ENCODE measurements at places on chromosomes 16 and 17.

DNA sequence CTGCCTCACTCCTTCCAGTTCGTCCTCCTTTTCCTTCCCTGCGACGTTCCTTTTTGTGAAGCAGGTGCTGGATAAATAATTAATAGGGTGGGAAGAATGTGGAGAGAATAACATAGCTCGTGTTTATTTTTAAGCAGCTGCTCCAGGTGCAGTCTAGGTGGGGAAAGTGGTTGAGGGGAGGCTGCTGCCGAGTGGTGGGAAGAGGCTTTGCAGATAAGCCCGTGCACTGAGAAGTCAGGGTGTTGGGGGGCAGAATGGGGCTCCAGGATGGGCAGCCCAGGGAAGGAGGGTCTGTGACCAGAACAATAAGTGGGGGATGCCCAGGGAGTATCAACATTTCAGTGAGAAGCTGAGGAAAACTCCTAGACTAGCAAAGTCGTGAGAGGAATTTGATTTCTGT lies 300.5 kb downstream of the CPPED1 start:
- DNase-seq: no peak

DNA sequence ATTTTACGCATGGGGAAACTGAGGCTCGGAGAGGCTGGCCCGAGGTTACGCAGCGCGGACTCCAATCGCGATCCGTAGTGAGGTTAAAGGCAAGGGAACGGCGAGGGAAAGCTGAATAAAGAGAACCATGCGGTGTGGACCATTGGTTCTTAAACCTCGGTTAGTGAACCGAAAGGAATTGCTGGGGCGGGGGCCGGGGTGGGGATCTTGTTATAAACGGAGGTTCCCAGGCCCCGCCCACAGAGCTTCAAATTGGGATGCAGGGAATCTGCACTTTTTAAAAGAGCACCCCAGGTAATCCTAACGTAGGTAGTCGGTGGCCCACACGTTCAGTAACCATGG lies 524 bp downstream of the IQCK start:
- no peak for DNase-seq

DNA sequence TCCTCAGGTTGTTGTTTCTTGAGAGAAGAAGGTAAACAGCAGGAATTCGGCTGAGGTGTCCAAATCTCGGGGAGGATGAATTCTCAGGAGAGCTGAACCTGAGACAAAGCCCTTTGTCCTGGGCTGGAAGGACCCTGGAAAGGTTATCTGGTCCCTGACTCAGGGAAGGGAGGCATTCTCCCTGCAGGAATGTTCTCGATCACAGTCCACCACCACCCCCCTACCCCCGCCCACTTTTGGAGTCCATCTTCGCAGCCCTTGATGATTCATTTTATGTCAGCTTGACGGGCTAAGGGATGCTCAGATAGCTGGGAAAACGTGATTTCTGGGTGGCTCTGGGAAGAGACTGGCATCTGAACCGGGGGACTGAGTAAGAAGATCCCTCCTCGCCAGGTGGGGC lies 1.4 kb upstream of the CEP295NL start:
- DNase-seq: no peak

DNA sequence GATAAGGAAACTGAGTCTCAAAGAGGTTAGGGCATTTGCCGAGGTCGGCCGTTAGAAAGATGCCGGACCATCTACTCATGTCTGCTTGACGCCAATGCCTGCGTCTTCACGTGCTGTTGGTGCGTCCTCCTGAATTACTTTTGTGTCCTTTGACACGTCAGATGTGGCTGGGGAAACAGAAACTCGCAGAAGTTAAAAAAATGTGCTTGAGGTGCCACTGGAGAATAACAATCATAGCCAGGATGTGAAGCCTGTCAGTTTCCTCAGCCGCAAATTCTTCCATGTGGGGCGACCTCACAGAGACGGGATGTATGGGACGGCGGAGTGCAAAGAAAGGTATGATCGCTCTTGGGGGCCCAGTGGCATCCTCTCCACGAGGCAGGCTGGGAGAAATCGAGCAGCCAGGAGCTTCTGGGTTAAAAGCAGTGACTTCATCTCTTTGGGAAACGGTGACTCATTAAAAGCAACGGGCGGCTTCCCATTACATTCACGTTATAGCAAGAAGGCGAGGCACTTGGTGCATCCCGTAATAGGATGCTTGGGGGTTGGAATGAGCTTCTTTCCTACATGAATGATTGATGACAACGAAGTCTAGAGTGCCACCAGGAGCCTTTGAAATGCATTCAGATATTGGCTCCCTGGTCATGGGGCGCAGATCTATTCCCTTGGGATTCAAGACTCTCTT lies 67.8 kb downstream of the BMERB1 start:
- DNase-seq: peak; percentile 81

GRCh38 chr16:57508035-57508425 lies 21.7 kb upstream of the DOK4 start:
- DNase-seq: no peak

- DNase-seq: no peak
Measured at GRCh38 chr17:37694734-37695133, 50.1 kb downstream of the HNF1B start.

- no peak for DNase-seq
Measured at GRCh38 chr16:73179705-73180331, 131.9 kb upstream of the ZFHX3 start.

DNA sequence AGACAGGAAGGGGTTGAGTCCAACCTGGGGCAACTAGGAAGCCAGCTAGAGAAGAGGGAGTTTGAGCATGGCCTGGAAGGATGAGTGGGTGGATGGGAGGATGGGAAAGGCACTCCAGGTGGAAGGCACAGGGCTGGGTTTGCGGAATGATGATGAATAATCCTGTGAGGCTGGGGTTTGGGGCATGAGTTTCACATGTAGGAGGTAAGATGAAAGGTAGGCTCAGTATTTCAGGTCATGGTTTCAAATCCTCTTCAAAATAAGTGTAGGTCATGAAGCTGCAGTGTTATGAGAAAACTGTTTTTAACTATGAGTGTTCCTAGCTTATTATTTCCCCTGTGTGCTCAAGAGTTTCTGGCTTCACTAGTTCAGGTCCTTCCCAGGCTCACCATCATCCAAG lies 130.3 kb downstream of the SKAP1 start:
- no peak for DNase-seq

DNA sequence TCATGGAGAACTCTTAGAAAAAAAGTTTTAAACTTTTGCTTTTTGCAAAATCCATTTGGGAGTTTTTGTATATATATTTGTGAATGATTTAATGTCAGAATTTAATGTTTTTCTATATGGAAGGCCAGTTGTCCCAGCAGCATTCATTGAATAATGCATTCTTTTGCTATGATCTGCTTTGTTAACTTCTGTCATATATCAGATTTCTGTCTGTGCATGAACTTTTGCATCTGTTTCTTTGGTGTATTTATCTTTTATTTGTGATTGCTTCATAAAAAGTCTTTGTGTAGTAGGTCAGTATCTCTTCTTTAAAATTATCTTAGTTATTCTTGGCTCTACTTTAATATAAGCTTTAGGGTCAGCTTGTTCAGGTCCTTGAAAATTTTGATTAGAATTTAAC lies 84.2 kb downstream of the MAP2K4 start:
- no peak for DNase-seq

GRCh38 chr16:7284780-7285179 lies 47.9 kb upstream of the RBFOX1 start:
- DNase-seq: no peak

DNA sequence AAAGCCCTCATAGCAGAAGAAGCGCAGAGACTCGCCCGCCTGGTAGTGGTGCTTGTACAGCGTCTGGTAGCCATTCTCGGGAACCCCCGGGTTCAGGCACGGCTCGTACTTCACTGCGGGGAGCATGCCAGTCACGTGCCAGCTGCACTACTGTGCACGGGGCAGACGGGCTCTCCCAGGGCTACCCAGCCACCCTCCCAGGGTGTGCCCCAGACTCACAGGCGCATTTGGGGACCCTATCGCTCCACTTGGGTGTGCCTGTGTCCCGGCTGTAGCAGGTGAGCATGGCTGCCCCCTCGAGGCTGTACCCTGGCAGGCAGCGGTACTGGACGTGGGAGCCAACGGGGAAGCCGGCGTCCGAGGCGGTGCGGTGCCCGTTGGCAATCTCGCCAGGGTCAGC lies 10.3 kb upstream of the CDIPT start:
- DNase-seq: no peak

DNA sequence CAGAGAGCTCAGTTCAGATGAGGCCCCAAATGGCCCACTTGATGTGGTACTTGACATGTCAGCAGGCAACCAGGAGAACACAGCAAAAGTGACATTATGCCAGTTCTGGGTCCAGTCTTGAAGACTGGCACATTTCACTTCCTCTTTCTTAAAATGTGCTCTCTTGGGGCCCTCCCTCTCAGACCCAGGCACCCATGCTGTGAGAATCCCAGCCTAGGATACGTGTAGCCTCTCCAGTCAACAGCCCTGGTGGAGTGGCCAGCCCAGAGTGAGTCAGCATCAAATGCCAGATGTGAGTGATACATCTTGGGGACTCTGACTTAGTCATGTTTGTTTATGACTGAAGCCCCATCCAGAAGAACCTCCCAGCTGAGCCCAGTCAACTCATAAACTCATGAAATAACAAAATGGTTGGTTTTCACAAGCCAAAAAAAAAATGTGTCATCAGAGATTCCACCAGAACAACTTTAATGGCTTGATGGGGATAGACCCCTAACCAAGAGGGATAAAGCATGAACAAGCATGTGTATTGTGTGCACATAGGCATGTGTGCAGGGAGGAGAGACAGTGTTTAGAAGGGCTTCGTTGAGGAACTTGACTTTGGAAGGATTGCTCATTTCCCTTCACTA lies 82.5 kb upstream of the TNRC6C start:
- no peak for DNase-seq

DNA sequence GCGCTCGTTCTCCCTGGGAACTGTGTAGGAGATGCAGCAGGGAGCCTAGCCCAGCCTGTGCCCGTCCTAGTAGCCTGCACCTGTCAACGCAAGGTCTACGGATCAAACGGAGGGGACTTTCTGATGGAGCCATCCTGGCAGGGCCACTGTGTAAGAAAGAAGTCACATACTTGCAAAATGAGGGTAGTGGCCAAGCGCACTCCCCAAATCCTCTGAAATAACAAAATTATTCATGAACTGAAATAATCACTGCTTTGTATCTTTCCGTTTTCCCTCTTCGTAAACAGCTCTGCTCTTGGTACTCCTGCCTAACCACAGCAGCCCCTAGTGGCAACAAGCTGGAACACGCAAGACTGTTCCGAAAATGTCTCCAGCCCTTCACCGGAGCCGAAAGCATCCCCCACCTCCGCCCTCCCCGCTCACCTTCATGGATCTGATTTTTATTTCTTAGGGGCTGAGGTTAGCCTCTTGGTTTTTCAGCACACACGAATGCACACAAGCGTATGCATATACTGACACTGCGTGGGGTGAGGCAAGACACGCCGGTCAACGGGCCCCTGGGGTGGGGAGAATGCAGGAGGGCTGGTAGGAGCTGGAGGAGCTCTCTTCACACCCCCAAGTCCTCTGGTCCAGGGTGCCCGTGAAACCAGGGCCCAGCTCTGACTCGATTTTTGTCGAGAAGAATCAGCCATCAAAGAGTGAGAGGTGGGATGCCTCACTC lies 100.8 kb downstream of the ABCC12 start:
- peak; percentile 22 for DNase-seq

GRCh38 chr17:28384281-28385036 lies 13.0 kb downstream of the SARM1 start:
- DNase-seq: no peak

Measured in GM04504 (cell line).